ENCODE measurements at places on chromosomes 2 and 18.

DNA sequence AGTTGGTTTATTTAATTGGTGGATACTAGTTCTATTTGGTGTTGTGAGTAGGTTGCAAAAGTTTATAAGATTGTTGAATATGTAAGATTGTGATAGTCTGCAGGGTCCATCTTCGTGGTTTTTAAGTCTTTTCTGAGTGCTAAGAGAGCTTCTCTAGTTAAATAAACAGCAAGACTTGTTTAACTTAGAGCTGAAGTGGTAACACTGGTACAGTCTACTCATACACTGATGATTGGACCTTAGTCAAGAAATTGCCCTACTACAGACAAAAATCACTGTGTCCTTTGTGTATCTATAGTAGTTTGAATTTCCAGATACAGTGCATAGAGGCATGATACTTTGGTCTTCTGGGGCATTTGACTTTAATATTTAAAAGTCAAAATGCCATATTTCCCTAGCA, 94.6 kb downstream of the PHLPP1 start:
- DNase-seq: no peak

GRCh38 chr18:79510731-79511241, 115.1 kb downstream of the NFATC1 start:
- no peak for DNase-seq

DNA sequence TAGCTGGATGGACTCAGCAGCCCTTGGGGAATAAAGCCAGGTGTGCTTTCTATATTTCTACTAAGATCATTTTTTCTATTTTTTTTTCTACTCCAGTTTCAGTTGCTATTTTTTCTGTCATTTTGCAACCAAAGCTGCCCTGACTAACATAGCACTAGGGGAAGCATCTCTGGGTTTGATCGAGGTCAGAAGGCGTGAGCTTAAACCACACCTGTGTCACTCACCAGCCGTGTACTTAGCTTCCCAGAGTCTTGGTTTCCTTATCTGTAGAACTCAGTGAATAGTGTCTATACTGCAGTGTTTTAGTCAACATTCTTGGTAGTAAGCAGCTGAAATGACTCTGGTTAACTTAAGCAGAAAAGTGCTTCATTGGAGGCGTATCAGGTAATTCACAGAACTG, 489.6 kb upstream of the SPRED2 start:
- DNase-seq: no peak

DNA sequence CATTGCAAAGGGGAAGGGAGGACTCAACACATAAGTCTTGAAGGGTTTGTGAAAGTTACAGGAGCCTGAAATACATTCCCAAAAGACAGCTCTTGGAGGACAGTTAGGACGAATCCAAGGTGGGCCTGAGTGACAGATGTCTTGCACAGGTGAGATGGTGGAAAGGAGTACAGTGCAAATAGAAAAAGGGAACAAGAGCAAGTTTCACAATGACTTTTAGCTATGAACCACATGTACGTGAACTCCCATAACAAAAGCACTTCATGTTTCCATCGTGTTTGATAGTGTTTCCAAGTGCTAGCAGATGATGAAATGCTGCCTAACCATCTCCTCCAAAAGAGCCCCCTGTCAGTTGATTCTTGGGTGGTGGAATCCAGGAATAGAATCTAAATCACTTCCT, 1.8 kb downstream of the IL18RAP start:
- no peak for DNase-seq

DNA sequence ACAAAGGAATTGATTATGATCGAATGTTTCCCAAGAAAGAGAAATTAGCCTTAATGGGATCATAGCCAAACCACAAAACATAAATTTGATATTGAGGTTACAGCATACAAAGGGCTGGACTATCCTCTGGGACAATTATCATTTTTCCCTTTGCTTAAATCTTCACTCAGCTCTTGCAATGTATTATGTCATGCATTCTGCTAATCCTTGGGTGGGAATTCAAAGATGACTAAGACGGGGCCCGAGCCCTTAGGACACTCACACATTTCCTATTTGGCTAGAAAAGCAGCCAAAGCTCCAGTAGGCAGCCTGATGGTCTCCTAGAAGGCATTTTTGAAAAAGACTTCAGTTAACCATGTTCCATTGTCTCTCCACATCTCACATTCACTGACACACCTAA, 17.2 kb upstream of the NMI start:
- DNase-seq: no peak

- DNase-seq: no peak
These were observed 1474.1 kb upstream of the SLC39A10 start for GRCh38 chr2:194182888-194183287.

GRCh38 chr2:127671557-127672302, 3.6 kb downstream of the LIMS2 start:
- no peak for DNase-seq

GRCh38 chr2:75099521-75099922, 99.8 kb downstream of the TACR1 start:
- DNase-seq: no peak

DNA sequence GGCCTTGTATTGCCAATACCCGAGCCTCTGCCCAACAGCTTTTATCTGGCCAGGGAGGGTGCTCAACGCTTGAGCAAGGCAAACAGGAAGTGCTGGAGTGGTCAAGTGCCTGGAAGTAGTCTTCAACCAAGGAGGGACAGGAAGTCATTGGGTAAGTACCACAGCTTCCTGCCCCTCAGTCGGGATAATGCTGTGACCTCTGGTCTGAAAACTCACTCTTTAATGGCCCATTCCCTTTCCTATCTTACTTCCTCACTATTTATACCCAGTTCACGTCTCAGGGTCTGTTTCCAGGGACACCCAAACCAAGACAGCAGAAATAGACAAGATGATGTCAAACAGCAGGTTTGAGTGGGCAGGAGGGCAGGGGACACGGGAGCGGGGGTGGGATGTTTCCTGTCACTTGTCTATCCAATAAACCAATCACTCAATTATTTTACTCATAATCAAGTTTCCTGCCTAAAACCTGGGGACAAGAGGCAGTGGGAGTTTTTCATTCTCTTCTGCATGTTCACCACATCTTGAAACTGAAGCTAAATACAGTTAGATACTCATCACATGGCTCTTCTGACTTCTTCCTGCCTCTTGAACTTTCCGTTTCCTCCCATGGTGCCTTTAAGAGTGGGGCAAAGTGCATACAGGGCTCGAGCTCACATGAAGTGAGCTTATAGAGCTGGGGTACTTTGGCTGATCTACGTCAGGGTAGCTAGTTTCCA, 68.9 kb upstream of the CAB39 start:
- no peak for DNase-seq

GRCh38 chr18:11246495-11247300, 97.3 kb upstream of the PIEZO2 start:
- no peak for DNase-seq

GRCh38 chr2:239288951-239289511, 111.8 kb downstream of the HDAC4 start:
- no peak for DNase-seq

DNA sequence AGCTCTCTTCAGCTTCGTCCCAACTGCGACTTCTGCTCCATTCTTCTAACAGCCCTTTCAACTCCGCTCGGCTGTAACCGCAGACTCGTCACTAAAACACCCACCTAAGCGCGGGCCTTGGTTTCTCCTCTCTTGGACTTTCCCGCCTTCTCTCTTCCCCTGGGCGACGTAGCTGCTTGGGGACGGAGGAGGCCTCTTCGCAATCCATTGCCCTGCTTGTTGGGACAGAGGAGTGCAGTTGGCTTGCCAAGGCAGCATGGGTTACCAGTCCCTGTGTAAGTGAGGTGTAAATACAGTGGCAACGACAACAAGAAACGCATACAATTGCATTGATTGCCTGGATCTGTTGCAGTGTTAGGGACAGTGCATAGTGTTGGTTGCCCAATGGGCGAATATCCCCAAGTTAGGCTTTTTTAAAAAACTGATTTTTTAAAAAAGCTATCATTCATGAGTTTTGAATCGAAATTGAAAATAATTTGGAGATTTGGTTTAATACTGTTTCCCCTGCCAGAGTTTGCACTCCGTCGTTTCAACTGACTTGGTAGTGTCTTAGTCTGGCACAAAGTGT, 484 bp upstream of the DARS1 start:
- DNase-seq: no peak

- no peak for DNase-seq
These were observed 158.4 kb downstream of the GALNT14 start for GRCh38 chr2:30979822-30980245.

GRCh38 chr2:148926981-148927401, 52.0 kb downstream of the KIF5C start:
- no peak for DNase-seq

DNA sequence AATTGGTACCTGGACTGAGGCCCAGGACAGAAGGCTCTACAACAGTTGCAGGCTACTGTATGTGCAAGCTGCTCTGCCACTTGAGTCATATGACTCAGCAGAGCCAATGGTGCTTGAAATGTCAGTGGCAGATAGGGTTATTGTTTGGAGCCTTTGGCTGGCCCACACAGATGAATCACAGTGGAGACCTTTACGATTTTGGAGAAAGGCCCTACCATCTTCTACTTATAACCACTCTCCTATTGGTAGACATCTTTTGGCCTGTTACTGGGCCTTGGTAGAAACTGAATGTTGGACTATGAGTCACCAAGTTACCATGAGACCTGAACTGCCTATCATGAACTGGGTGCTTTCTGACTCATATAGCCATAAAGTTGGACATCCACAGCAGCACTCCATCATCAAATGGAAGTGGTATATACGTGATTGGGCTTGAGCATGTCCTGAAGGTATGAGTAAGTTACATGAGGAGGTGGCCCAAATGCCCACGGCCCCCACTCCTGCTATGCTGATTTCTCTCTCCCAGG, 88.9 kb upstream of the NRXN1 start:
- DNase-seq: no peak

- DNase-seq: no peak
These were observed 583.2 kb upstream of the ID2 start for GRCh38 chr2:8098476-8099266.

- DNase-seq: no peak
These were observed 41.4 kb downstream of the DDX18 start for GRCh38 chr2:117855886-117856285.

DNA sequence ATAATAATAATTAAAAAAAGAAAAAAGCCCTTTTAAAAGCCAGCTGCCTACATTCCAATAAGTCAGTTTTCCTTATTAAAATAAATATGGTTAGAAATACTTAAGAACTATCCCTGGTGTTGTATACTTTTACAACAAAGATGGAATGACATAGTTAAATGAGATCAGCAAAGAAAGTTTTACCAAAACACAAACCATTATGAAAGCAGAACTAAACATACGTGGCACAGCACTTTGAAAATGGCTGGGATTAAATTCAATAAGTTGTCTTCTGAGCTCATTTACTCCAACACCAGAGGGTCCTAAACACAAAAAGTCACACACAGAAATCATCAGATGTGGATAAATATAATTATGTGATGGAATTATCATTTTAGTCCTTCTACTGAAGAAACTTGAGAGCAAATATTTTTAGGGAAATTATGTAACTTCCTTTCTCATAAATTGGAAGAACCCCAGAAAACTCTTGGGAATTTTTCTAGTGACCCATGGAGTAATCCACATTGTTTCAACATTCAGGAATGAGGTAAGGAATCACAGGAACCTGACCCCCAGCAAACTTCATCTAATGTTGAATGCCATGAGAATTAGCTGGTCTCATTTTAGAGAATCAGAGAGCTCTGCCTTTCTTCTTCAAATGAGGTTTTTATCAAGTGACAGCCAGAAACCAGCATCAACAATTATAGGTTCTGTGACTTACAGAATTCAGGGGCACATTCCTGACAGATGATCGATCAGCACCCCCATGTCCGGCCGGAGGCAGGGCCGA, 11.5 kb upstream of the TMEM237 start:
- DNase-seq: no peak

GRCh38 chr2:46708492-46708891, 207.1 kb downstream of the MCFD2 start:
- DNase-seq: no peak

DNA sequence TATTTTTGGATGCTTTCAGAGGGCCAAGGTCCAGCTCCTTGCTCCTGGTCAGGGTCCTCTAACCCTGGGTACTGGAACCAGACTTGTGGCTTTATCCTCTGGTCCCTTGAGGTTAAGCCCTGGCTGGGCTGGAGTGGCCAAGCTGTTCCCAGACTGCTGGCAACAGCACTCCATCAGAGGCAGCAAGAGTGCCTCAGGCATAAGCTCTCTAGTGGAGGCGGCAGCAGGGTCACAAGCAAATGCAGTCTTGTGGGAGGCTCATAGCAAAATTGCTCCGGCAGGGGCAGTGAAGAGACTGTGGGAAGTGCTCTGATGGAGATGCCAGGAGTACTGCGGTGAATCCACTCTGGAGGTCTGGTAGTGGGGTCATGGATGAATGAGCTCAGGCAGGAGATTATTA, 128.9 kb upstream of the OTOS start:
- no peak for DNase-seq
